ENCODE measurements at places on chromosomes 12 and 14.

GRCh38 chr12:105233041-105233905, 2.7 kb downstream of the APPL2 start:
- DNase-seq = no peak

- DNase-seq = no peak
These were observed 122.8 kb upstream of the RTL1 start for GRCh38 chr14:101026341-101026740.

DNA sequence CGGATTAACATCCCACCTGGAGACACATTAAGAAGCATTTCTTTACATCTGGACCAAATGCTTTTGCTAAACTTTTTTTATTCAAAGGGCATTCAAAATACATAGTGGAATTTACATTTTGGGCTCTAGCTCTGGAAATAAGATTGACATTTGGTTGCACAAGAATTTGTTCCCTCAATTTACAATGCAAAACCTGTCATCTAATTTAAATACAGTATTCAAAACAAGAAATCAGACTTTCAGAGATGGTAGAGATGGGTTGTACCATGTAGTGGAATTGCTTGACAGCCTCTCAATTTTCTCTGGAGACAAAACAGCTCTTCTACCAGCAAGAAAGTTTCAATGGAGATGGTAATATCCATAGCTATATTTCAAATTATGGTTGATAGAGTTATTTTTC, 275.8 kb downstream of the ATP23 start:
- no peak for DNase-seq

DNA sequence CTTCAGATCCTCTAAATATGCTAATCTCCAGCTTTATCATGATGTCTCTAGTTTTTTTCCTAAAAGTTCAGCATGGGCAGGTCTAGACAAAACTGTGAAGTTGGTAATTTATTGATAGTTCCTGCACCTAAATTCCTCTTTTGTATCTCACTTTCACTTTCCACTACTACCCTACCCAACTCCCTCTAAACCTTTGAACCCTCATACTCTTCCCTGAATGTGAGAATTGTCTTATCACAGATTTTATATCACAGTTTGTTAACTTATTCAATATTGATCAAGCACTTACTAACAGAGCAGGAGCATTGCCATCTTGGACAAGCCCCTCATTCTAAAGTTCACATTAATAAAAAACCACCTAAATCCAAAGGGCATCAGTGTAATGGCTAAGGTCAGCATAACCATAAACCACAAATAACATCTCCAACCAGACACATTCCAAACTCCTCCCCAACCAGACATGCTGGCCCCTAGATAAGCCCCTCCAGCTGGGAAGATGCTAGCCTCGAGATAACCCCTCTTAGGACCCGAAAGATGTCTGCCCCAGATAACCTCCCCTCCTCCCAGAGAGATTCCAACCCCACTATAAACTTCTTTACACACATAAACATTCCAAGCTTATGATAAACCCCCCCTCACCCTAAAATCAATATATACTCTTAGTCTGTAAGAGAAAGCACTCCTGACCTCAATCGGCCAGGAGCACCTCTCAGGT, 78.7 kb downstream of the FSCB start:
- no peak for DNase-seq

DNA sequence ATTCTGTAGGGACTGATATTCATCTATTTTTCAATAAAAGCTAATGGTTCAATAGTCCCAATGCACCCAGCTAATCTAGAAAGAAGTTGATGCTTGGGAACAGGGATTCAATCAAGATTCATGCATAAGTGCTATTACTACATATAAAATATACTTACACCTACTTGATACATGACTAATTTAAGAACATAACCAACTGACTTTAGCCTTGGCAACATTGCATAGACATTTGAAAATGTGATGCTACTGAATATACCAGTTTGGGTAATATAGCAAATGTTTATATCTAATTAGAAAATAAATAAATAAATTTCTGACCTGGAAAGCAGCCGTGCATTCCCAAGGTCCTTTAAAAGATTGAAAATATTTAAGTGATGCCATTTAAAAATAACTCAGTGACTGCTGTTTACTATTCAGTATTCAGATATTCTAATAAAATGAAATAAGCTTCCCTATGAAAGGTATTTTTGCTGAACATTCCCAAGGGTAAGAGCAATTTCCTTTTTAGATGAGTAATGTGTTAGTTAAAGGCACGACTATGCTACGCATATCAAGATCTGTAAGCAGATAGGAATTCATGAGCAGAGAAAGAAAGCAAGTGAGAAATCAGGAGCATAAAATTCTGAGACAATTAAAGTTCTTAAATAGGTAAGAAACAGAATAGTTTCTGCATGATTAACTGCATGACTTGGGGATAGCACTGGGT, 160.6 kb upstream of the SYT1 start:
- no peak for DNase-seq

DNA sequence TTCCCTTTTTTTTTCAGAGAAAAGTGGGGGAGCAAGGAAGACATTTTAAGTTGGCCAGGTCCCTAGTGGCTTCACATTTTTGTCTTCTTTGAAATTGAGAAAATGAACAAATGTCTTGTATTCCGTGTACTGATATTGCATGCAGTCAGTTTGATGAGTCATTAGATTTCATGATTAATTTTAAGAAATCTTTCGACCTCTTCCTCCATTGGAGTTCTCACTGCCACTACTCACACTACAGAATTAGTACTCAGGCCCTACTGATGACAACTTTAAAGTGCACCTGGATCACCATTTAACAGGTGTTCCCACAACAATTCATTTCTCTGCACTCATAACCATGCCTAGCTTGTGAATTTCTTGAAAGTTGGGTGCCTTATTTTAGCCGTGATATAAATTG, 50.5 kb downstream of the SAMD4A start:
- no peak for DNase-seq

DNA sequence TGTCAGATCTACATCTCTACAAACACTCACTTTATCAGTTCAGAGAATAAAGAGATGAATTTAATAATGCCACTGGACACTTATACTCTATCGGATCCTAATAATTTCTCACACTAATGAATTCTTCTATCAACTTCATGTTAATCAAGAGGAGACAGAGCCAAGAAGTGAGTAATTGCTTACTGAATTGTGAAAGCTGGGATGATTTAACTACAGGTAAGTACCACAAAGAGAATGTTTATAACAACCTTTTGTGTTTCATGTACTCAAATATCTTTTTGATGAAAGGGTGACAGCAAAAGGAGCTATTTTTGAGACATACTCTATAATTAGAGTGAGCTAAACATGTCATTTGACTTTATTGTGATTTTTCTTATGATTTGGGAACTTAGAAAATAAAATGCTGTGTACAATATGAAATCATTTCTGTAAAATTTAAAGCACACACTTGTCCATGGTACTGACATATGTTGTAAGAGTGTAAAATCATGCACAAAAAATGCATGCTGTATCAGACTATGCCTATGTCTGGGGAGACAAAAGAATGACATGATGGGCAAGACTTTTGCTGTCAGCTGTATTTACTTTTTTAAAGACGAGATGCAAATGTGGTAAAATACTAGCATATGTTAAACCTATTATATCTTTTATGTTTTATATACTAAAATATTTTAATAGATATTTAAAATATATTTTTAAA, 361.2 kb downstream of the CCER1 start:
- DNase-seq = no peak

Measured in activated CD4-positive, alpha-beta T cell treated with anti-CD3 and anti-CD28 coated beads for 1 hour (primary cell).